Pericardium fibroblast (primary cell): ENCODE measurements at places on chromosomes 6 and 20. TPM values are rescaled to one million over a fixed set of nuclear protein-coding genes. Genes with fewer than 3 reads are reported as not detected.

Gene THBD
- 10.4 and 10.7 TPM in 2 replicates for total RNA-seq

Gene RIN2
- total RNA-seq, result 26.8 and 34.2 TPM in 2 replicates

Gene SEMG1
- total RNA-seq, result not detected in 2 replicates

Gene L3MBTL3
- 2.8 and 7.8 TPM in 2 replicates for total RNA-seq

Gene HLA-DMA
- total RNA-seq, result 4.3 and 7.8 TPM in 2 replicates

Gene SH3BGRL2
- total RNA-seq, result 2.6 and 3.8 TPM in 2 replicates

Gene SMLR1
- total RNA-seq, result not detected in 2 replicates

Gene PNLDC1
- 1.4 TPM in 1 of 2 replicates, not detected in the other for total RNA-seq
